ENCODE measurements at places on chromosomes 6 and 20.

DNA sequence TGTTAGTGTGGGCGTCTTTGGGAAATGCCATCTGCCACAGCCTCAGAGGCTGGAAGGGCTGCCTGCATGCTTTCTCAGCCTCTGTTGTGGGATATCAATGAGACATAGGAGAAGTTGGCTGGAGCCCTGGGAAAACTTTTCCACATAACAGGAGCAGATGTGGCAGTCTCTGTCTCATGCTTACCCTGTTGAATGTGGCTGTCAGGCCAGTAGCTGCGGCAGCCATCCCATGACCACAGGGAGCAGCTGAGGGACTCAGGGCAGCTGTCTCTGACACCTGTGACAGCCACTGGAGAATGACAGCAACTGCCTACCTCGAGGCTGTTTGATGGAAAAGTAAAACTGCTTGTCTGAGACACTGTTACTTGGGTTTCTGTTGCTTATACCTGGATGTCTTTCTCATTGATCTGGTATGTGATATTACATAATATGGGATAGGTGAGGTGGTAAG lies 64.4 kb downstream of the TULP4 start:
- DNase-seq = no peak

- DNase-seq = peak; percentile 64
Measured at GRCh38 chr20:34549291-34549928, 9.1 kb upstream of the MAP1LC3A start.

GRCh38 chr20:45892828-45893500 lies 1.8 kb downstream of the CTSA start:
- DNase-seq = no peak

- peak; percentile 66 for DNase-seq
Measured at GRCh38 chr6:106510090-106510970, 119.0 kb downstream of the RTN4IP1 start.

DNA sequence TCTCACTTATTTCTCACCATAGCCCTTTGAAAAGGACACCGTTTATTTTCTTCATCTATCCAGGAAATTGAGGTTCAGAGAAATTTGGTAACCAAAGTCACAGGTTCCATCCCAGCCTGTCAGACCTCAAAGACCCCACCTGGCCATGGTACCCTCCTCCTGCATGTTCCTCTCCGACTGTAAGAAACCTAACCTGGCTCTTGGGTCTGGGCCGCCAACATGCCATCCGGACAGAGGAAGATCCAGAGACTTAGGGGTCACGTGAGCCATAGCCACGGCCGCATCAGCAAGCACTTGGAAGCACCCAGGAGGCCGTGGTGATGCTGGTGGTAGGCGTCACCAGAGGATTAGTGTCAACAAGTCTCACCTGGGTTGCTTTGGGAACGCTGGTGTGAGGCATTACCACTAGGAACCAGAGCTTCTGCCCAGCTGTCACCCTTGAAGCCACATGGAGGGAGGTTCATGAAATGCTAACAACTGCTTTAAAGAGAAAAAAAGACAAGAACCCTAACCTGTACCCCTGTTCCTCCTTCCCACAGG lies 177.1 kb downstream of the EYA2 start:
- DNase-seq = no peak

- no peak for DNase-seq
Measured at GRCh38 chr20:61531553-61532345, 279.7 kb downstream of the CDH4 start.

DNA sequence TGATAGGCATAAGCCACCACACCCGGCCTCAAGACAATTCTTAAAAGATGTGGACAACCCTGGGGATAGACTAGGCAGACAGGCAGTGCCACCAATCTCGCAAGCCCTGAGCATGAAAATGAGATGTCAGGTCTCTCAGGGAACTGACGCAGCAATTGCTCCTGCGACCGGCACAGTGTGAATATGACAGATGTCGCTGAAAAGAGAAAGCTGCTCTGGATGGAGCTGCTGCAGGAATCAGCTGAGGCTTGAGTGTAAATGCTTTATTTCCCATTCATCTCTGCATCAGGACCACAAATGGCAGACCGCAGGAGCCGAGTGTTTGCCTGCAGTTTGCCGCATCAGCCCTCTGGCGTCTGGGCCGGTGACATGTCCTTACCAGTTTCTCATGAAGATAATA lies 68.4 kb downstream of the TFAP2C start:
- no peak for DNase-seq

DNA sequence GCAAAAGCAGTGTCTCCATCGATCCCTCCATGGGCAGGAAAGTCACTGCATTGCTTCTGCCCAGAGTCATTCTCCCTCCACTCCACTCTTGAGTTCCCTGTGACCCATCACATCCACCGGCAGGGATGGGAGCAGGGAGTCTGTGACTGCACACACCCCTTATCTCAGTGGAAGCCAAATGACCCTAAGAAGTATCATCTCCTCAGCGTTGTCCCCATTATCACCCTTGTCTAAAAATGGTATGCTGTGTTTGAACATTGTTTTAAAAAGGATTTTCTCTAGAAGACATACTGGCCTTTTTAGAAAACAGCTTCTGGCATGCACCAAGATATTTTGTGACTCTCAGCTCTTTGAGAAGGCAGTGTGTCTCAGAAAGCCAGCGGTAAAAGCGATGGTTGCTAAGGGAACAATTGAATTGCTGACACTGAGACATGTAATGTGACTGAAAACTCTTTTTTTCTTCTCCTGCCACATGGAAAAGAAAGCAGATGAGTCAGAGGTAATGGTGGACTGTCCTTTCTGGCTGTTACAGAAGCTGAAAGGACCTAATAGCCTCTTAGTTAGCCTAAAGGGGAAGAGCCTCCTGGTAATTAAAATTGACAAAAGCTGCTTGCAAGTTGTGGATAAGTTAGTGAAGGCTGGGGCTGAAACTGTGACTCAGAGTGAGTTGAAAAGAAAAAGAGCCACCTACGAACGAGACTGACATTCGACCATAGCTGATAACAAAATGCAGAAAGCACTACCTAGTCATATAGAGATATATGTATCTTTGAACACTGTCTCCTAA lies 120.5 kb downstream of the MAP3K7 start:
- peak; percentile 37 for DNase-seq

- peak; percentile 19 for DNase-seq
Measured at GRCh38 chr6:21527731-21528130, 65.8 kb upstream of the SOX4 start.

GRCh38 chr6:98530732-98531131 lies 303.6 kb upstream of the POU3F2 start:
- no peak for DNase-seq

- no peak for DNase-seq
Measured at GRCh38 chr6:145315982-145316600, 419.2 kb downstream of the EPM2A start.

GRCh38 chr6:124131259-124131658 lies 327.6 kb downstream of the NKAIN2 start:
- no peak for DNase-seq

DNA sequence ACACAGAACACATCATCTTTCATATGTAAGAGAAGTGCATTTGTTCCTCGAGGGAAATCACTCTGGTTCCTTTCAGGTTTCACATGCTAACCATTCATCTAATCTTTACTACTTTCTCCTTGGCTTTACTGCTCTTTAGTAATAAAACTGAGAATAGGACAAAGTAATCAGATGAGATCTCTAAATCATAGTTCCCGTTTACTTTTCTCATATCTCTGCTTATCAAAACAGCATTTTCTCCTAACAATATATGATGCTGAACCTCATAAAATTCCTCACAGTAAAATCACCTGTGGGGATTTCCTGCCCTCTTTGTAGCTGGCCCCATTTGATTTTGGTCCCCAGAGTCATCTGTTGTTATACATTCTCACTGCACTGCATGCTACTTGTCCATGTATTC lies 100.2 kb downstream of the RALGAPA2 start:
- no peak for DNase-seq

DNA sequence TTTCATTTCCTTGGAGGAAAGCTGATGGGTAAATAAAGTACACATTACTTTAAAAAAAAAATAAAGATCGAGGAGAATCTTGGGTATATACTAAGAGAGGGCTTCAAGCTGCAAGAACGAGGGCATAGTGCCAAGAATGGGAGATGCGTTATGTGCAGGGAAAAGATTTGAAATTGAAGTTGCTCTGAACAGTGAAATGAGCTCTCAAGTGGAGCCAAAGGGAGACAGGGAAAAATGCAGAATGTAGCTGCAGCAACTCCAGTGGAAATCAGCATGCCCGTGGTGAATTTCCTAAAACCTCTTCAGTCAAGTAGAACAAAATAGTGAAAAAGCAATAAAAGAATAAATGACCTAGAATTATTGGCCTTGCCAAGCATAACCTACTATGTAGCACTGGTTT lies 11.4 kb upstream of the COL9A1 start:
- no peak for DNase-seq

- peak; percentile 46 for DNase-seq
Measured at GRCh38 chr6:39295611-39296011, 18.6 kb downstream of the KCNK17 start.

- no peak for DNase-seq
Measured at GRCh38 chr6:41571021-41571780, 25.0 kb downstream of the FOXP4 start.

GRCh38 chr6:103273048-103273447 lies 1586.7 kb downstream of the HACE1 start:
- peak; percentile 28 for DNase-seq

DNA sequence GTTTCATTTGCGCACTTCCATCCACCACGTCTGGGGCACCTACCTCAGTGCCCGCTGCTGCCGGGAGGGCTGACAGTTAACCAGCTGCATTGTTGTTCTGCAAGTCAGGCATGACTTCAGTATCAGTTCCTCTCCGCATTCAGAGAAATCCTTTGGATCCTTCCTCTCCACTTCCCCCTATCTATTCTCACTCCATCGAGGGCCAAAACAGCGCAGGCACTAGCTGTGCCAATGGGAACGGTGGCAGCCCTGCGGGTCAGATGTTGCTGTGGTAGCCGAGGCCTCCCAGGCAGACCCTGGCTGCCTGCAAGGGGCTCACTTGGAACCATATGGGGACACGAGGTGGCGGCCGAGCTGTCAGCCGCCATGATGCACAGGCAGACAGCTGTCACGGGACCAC lies 64.2 kb upstream of the INSM1 start:
- DNase-seq = no peak

DNA sequence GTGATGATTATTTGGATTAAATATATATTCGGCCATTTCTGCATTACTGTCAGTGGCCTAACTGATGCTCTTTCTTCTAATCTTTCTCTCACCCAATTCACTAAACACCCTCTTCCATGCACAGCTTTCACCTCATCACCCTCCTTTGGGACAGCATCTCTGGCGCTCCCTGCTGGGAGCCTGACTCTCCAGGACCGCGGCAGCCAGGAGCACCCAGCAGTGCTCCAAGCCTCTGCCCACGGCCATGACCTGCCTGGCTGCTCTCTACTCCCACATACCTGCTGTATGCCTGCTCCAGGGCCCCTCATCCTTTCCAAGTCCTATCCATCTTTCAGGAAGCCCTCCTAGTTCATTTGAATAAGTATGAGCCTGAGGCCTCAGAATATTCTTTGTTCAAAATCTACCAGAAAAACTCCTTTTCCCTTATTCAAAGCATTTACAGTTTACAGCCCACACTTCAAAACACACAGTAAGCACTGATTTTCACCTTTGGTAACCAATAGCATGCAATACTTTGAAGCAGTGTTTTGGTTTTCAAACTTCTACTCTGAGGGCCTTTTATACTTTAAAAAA lies 15.2 kb downstream of the CTCFL start:
- DNase-seq = peak; percentile 58

- peak; percentile 84 for DNase-seq
Measured at GRCh38 chr20:22339091-22339881, 245.1 kb downstream of the FOXA2 start.

- DNase-seq = no peak
Measured at GRCh38 chr6:37077191-37077904, 71.9 kb downstream of the FGD2 start.

DNA sequence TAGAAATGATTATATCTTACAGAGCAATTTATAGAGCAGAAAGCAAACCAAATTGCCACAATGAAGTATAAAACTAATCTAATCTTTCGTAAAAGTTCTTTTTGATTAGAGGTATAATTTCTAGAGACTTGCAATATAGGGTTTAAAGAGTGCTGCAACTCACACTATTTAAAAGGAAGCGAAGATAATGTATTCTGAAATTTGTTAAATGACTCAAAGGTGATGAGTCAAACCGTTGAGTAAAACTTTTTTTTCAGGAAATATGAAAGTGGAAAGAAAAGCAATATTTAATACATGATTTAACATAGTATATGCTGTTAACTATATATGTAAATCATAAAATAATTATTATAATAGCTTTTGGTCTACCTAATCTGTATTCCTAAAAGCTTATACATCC lies 133.6 kb downstream of the SYNE1 start:
- DNase-seq = no peak

GRCh38 chr6:53327017-53327395 lies 21.7 kb downstream of the ELOVL5 start:
- DNase-seq = no peak

GRCh38 chr6:16956361-16956760 lies 145.5 kb upstream of the STMND1 start:
- no peak for DNase-seq

DNA sequence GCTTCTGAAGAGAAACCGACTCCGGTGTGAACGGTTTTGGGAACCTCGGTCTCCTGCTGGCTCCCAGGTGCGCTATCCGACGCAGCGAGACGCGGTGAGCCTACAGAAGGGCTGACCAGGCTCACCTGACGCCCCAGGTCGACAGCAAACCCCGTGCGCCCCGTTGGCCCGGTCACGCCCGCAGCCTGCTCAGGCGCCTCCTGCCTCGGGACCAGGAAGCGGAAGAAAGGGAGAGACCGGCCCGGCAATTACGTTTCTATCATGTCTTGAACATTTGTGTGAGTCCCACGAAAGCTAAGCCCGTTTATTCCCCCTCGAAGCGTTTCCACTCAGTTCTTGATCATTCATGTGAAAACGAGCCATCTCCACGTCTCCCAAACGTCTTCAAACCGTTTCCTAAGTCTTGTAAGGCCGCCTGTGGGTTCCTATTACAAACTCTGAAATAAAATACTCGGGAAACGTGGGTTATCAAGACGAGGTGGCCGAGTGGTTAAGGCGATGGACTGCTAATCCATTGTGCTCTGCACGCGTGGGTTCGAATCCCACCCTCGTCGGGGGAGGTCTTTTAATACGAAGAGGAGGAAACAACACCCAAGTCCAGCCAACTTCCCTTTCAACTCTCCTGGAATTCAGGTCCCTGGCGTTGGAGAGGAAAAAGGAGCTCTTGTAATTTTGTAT lies 150.5 kb upstream of the PRSS16 start:
- peak; percentile 75 for DNase-seq

DNA sequence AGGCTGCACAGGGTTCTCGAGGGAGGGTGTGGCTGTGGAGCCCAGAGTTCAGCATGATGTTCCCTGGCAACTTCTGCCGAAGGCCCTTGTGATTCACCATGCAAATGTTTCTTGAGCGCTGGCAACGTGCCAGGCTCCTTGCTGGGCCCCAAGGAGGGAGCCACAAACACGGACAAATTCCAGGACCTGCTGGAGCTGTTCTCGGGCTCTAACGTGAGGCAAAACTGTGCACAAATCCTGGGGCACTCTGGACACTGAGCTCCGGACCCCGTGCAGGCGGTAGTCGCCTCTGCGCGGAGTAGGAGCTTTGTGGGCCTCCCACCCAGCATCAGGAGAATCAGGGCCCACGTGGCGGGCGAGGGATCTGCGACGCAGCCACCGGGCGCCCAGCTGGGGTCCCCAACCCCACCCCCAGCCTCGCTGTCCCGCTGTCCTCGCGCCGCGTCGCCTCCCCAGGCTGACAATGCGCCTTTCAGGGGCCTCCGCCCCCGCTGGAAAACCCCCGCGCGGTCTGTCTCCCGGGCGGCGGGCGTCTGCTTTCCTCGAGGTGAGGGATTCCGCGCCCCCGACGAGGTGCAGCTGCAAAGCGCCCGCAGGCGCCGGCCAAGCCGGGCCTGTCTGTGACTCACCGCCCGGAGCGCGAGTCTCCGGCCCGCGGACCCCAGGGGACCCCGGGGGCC lies 31.7 kb upstream of the SCUBE3 start:
- DNase-seq = peak; percentile 21

GRCh38 chr6:19180348-19181072 lies 656.7 kb upstream of the ID4 start:
- no peak for DNase-seq
